Inflammatory macrophage (primary cell): ENCODE measurements at places on chromosomes 5 and 9.

DNA sequence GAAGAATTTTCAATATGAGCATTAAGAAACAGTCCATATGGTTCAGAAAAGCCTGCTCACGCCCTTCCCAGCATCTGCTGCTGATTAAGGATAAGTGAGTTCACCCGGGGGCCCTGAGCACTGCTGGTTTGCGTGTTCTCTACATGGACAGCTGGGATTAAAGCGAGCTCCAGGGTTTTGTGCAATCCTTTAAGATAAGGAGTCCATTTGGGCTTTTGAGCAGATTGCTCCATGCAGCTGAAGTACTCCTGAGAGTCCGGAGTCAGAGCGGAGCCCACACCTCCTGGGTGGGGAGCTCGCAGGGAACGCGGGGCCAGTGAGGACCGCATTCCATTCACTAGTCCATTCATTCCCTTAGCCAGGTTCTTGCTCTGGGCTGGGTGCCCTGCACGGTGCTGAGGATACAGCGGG is 149.3 kb upstream of the COL5A1 start:
- DNase-seq, result no peak

GRCh38 chr5:65087154-65087553 is 318.4 kb downstream of the CWC27 start:
- DNase-seq, result no peak

- no peak for DNase-seq
Observed at GRCh38 chr5:18270635-18271338, 636.5 kb downstream of the TAF11L14 start.

DNA sequence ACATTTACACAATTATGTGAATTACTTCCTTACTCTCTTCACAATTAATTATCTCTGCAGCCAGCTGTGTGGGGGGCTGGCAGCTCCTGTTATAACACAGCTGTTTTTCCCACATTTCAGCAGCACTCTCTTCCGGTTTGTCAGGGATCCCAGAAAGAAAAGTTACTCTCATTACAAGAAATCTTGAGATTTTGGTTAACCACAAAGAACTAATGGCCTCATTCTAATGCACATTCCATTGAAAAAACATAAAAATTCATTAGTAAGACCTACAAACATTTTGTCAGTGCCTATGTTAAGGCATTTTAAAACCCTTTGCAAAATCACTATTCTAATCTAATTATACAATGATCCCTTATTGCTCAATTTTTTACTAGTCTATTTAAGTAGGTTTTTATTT is 64.1 kb downstream of the PDE4D start:
- no peak for DNase-seq

- no peak for DNase-seq
Observed at GRCh38 chr9:126081746-126082145, 244.9 kb upstream of the MVB12B start.

DNA sequence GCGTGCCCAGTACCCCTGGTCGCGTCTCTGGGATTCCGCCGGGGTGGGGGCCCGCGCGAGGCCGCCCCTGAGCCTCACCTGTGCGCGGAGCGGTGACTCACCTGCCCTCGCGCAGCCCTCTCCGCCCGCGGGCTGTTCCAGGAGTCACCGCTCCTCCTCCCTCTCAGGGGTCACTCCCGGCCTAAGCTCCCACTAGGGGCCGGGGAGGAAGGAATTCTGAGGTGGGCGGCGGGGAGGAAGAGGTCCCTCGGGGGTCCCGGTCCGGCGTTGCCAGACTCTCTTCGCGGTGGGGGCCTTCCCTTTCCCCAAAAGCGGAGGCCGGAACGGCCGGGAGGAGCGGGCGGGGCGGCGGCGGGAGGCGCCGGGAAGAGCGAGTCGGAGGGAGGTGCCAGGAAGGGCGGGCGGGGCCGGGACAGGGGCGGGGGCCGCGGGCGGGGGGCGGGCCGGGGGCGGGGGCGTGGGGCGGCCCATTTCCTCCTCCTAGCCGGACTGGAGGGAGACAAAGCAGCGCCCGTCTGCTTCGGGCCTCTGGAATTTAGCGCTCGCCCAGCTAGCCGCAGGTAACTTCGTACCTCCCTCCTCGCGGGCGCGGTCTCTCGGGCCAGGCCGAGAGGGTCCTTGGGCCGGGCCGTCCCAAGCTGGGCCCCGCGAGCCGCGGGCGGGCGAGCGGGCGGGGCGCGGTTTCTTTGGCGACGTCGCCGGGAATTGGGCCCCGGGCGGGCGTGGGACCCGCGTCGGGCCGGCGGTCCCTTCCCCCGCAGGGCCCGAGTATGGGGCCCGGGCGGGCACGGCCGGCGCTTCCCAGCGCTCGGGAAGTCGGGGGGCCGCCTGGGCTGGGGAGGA is at the start of gene CTNNA1:
Gene CTNNA1, plus strand, starts transcription at position 475 of the 843 bp plus-strand sequence. CDS start 28,500 bp downstream, outside the sequence.
- DNase-seq, result peak; percentile 56

GRCh38 chr5:135881244-135881643 is 14.4 kb downstream of the IL9 start:
- DNase-seq, result no peak

GRCh38 chr9:86893811-86894490 is 53.4 kb downstream of the GAS1 start:
- no peak for DNase-seq

- DNase-seq, result no peak
Observed at GRCh38 chr5:97915106-97915505, 732.1 kb upstream of the RIOK2 start.

DNA sequence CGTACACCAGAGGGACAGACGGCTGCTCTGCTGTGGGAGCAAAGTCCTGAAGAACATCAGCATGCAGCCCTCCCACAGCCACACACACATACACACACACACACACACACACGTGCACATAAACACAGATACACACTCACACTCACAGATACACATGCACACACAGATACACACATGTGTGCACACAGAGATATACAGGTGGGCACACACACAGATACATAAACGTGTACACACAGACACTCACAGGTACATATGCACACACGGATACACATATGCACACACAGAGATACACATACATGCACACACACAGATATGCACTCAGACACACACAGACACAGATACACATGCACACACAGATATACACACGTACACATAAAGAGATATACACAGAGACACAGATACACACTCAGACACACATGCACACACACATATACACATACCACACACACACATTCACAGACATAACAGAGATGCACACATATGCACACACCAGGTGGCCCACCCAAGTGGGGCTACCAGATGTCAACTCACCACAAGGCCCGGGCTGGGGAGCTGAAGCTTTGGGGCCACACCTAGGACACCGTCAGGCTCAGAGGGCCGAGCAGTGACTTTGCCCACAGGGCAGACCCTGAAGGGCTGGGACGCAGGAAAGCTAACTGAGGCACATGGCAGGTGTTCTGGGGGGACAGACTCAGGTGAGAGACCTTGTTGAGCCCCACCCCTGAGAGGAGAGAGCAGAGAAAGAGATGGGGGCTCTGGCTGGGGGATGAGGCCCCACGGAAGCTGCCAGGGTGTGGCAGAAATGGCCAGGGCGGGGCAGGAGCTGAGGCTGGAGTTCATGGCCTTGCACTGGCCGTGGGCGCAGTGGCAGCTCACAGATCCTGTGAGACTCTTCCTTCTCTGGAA is 148.6 kb upstream of the PPP1R26 start:
- DNase-seq, result no peak

- no peak for DNase-seq
Observed at GRCh38 chr5:158874792-158875191, 224.9 kb downstream of the EBF1 start.

GRCh38 chr9:8782237-8782636 is 982.7 kb upstream of the DMAC1 start:
- DNase-seq, result no peak

DNA sequence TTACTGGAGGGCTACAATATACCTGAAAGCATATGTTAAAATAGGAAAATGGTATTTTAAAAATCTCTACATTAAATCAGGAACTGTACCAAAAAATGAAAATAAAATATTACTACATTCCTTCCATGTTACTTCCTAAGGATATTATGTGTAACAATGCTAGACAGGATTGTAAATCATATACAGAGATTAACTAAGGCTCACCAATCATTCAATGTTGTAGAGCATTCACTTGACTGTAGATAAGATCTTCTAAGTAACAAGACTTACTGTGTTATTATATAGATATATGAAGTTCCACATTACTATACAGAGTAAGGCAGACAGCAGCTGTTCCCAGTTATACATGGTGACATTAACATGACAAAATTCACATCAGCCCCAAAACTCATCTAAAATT is 1919.1 kb upstream of the CDH9 start:
- no peak for DNase-seq

GRCh38 chr5:127960270-127960691 is 123.3 kb upstream of the SLC12A2 start:
- DNase-seq, result no peak

DNA sequence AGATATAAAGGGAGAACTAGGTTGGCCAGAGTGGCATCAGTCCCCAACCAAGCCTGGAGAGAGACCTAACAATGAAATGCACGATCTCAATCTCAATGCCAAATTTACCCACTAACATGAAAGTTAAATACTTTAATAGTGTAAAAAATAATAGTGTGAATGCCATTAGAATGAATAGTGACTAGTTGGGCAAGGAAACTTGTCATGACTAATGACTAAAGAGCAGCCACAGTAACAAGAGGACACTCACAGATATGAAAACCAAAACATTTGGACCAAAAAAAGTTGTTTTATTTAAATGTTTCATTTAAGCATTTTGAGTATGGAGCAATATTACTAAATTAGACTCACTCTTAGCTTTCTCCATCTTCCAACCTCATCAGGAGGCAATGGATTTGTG is 1853.8 kb downstream of the EFNA5 start:
- no peak for DNase-seq

GRCh38 chr9:100014846-100015245 is 84.0 kb downstream of the ERP44 start:
- DNase-seq, result no peak
